ENCODE measurements at places on chromosomes 1 and 21. TPM values are rescaled to one million over a fixed set of nuclear protein-coding genes. Genes with fewer than 3 reads are reported as not detected.

GPATCH4 gene
- 18.6 TPM for total RNA-seq

OR6K3 gene
- not detected for total RNA-seq

B3GALT6 gene
- 43.2 TPM for total RNA-seq

OR2L3 gene
- total RNA-seq: not detected

PLPPR4 gene
- total RNA-seq: 0.15 TPM

ERICH3 gene
- total RNA-seq: 2.8 TPM

RHD gene
- 0.38 TPM for total RNA-seq

ZFP69B gene
- total RNA-seq: 4.0 TPM

ZBTB7B gene
- 23.3 TPM for total RNA-seq

VHLL gene
- not detected for total RNA-seq

HSD3B1 gene
- total RNA-seq: not detected
